Nephron progenitor cell (in vitro differentiated cells): ENCODE measurements at places on chromosomes 5 and 9.

GRCh38 chr5:16856531-16856930, 79.6 kb downstream of the MYO10 start:
- DNase-seq: no peak

DNA sequence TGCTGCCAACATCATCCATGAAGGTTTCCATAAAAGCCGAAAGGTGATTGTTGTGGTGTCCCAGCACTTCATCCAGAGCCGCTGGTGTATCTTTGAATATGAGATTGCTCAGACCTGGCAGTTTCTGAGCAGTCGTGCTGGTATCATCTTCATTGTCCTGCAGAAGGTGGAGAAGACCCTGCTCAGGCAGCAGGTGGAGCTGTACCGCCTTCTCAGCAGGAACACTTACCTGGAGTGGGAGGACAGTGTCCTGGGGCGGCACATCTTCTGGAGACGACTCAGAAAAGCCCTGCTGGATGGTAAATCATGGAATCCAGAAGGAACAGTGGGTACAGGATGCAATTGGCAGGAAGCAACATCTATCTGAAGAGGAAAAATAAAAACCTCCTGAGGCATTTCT, 10.1 kb downstream of the TLR4 start:
- no peak for DNase-seq

DNA sequence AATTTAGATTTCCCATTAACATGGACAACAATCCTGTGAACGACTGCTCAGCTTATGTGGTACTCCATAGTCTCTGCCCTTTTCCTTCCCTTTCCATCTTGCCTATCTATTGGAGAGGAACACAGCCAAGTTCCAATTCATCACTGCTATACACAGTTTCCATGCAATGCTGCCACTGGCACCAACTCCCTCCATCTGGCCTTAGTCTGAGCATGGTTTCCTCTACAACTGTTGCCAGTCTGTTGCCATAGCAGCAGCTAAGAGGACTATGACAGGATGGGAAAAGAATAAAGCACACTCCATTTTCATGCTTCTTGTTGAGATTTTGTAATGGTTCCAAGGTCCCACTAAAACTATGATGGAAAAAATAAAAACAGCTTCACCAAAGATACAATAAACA, 189.0 kb downstream of the HCN1 start:
- DNase-seq: no peak

GRCh38 chr5:135150767-135151166, 116.7 kb upstream of the PITX1 start:
- no peak for DNase-seq

DNA sequence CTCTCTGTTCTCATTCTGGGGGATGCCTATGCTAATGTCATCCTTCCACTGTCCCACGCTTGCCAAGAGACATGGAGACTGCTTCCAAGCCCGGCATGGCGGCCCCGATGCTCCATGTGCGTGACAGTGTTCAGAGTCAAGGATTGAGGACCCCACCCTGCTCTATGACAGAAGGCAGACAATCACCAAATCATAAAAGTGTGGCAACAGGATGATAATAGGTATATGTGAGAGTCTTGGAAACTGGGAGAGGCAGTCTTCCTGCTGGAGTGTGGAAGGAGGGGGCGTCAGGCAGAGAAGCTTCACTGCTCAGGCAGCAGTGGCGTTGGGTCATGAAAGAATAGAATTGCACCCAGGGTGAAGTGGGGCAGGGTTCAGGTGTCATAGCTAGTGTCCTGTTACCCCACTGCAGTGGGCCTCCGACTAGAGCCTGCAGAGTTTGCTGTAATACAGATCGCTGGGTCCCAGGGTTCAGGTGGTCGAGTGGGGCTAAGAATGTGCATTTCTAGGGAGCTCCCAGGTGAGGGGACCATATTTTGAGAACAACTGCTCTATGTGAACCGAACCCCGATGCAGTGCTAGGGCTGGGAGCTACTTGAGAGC, 12.5 kb upstream of the GADD45G start:
- no peak for DNase-seq

DNA sequence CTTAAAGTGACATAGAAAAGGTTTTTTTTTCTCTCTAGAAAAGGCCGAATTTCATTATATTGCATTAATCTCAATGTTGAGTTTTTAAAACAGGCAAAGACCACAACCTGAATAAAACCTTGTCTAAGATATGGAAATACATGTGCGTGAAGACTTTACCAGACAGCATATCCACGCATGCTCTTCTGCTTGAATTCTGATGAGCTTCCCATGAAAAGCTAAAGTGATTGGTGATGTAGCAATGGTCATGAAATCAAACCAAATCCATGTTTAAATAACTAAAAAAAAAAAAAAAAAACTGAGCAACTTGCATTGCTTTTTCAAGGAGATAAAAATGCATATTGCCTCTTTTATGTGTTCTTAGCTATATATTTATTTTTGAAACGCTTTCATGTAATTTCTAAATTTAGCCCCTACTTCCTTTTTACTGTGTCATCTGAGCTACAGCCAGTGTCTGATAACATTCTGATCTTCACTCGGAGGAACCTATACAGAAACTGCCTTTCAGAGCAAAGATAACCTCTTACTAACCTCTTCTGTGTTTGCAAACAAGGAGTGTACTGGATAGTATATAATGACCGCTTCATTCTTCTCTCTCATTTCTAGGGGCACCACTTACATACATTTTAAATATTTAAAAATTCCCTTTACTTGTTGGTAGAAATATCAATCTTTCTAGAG, 179.1 kb upstream of the GNA14 start:
- DNase-seq: no peak
